ENCODE measurements at places on chromosomes 3 and 15.
A peak's percentile ranks its signal among the peaks of the same experiment; 100 is the strongest.

DNA sequence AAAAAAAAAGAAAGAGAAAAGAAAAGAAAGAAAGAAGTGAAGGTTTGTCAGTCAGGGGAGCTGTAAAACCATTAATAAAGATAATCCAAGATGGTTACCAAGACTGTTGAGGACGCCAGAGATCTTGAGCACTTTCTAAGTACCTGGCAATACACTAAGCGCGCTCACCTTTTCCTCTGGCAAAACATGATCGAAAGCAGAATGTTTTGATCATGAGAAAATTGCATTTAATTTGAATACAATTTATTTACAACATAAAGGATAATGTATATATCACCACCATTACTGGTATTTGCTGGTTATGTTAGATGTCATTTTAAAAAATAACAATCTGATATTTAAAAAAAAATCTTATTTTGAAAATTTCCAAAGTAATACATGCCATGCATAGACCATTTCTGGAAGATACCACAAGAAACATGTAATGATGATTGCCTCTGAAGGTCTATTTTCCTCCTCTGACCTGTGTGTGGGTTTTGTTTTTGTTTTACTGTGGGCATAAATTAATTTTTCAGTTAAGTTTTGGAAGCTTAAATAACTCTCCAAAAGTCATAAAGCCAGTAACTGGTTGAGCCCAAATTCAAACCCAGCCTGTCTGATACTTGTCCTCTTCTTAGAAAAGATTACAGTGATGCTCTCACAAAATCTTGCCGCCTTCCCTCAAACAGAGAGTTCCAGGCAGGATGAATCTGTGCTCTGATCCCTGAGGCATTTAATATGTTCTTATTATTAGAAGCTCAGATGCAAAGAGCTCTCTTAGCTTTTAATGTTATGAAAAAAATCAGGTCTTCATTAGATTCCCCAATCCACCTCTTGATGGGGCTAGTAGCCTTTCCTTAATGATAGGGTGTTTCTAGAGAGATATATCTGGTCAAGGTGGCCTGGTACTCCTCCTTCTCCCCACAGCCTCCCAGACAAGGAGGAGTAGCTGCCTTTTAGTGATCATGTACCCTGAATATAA, 2.0 kb downstream of the B2M start:
- DNase-seq, result peak; percentile 52

DNA sequence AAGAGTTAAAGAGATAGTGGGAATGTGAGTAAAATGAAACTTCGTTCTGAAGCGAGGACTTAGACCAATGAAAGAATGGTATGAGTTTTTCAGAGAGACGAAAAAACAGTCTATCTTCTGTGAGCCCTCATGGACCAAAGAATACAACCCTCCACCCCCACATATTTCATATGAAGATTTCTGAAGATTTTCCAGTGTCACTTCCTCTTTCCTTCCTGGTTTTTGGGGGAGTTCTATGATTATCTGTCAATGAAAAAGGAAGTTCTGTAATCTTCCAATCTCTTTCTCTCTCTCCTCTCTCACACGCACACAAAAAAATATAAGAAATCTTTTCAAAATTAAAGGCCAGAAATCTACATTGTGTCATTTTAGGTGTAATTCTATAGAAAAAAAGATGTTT, 27.7 kb downstream of the CMSS1 start:
- no peak for DNase-seq

- DNase-seq, result no peak
Measured at GRCh38 chr3:78690766-78691165, 1077.0 kb downstream of the ROBO1 start.

DNA sequence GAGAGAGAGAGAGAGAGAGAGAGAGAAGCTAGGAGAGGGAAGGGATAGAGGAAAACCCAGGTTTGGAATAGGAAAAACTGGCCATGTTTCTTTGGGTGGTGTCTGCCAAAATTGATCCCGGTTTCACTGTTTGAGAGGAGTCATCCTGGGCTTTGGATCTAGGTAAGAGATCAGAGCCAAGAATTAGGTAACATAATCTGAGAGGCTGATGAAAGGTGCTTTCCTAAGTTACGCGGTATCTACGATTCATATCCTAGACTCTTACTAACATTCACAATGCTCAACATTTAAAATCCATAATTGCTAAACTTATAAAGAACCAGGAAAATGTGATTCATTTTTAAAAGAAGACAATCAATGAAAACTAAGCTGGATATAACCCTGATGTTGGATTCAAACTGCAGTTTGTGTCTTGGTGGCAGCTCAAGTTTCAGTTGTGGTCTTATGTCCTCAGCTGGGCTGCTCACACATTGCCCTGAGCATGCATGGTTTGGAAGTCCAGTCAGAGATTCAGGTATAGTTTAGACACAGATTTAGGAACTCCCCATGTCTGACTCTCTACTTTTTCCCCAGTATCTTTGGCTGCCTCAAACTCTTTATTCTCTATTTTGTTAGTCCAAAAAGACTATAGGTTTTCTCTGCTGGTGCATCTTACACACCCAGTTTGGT, 42.5 kb upstream of the FMN1 start:
- no peak for DNase-seq

DNA sequence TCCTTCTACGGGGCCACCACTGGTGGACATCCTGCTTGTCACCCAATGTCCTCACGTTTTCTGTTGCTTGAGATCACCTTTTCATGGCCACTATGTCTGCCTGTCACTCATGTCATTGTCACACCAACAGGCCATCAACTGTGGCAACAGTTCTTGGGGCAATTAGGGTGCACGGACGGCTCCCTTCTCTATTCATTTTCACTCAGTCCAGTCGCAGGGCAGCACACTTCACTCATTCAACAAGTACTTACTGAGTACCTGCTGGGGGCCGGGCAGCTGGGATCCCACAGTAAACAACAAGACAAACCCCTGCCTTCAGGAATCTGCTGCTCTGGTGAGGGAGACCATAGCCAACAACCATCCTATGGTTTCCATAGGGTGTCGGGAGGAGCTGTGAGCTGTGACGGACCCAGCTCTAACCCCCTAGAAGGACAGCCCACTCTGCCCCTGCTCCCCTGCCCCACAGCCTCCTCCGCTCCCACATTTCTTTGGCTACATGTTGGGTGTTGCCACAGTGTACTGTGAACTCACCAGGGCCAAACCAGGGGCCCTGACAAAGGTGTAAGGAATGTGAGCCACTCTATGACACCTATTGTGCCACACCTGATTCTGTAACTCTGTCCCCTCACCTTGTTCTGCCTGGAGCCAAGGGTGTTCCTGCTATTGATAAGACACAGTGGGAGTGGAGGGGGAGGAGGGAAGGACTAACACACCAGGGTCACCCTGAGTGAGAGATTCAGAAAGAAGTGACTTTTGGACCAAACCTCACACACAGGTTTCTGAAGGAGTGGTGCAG, 1.9 kb downstream of the VILL start:
- no peak for DNase-seq

DNA sequence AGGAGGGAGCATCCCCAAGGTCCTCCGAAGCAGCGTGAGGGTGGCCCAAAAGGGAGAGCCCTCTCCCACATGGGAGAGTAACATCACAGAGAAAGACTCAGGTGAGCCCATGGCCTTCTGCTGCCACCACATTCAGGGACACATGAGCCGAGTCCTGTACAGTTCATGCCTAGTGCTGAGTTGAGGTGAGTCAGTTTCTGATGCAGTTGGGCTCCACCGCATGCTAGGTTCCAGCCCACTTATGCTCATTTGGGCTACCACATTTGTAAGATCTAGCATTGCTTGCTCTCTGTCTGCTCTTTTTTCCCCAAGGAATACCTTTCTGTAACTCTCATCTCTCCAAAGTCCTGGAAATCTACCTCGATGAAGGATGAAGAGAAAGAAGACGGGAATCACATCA, 77.1 kb downstream of the SETD5 start:
- DNase-seq, result no peak

- no peak for DNase-seq
Measured at GRCh38 chr3:198061119-198062067, 101.4 kb downstream of the LMLN start.

- DNase-seq, result no peak
Measured at GRCh38 chr3:69844706-69845105, 105.4 kb downstream of the MITF start.

DNA sequence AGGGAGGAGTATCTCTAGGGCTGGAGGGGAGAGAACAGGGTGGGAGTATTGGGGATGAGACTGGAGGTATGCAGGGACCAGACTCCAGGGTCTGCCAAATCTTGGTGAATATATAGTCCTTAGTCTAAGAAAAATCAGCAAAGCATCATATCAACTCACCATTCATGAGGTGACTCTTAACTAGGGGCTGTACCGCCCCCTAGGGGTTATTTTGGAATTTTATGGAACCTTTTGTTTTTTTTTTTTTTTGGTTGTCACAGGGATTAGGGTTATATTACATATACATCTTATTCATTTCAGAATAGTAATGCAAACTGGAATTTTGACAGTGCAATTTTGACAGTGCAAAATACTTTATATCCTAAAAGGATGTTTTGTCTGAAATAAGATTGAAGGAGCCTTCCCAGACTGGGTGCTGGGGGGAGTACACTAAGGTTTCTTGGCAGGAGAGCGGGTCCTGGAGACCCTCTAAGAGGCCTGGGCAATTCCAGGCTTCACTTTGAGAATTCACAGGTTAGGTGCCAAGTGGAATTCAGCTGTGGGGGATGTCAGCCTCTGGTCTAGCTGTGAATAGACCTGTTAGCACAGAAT, 7.5 kb downstream of the CMTM7 start:
- peak; percentile 82 for DNase-seq

- DNase-seq, result no peak
Measured at GRCh38 chr3:194342861-194343560, 8.1 kb downstream of the CPN2 start.

- DNase-seq, result no peak
Measured at GRCh38 chr3:32373276-32373675, 18.4 kb upstream of the CMTM7 start.

GRCh38 chr3:60355825-60356224, 895.4 kb downstream of the FHIT start:
- DNase-seq, result no peak

DNA sequence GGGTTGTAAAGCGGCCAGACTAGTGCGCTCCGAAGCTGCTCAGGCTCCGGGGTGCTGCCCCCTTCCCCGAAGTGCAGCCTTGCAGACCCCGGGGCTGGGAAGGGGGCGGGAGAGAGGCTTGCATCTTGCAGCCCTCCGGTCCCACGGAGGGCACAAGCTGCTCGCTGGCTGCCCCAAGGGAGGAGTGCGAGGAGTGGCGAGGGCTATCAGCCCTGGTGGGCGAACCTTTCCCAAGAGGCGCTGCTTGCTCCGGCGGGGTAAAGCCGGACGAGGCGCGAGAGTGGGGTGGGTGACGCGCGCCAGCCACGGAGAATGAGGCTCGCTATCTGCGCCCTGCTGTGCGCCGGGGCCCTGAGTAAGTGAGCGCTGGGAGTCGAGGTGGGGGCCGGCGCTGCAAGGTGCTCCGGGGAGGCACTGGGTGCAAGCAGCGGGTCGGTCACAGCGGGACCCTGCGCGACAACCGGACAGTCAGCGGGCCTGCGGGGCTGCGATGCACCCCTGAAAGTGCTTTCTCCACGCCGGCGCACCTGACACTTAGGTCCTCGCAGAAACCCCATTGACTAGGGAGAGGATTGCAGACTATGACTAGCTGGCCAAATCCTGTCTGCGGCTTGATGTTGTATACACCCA, 12.7 kb upstream of the TOPBP1 start:
- no peak for DNase-seq

GRCh38 chr3:184045995-184046394, 6.9 kb upstream of the HTR3C start:
- no peak for DNase-seq

Measured in lung microvascular endothelial cell (primary cell).